NB4 (cell line): ENCODE measurements at places on chromosomes 5 and 9.
A peak's percentile ranks its signal among the peaks of the same experiment; 100 is the strongest.

GRCh38 chr5:134609232-134609851, 23.3 kb downstream of the SAR1B start:
- DNase-seq = no peak

- DNase-seq = peak; percentile 72
Measured at GRCh38 chr9:35736201-35736633, 3.8 kb downstream of the CREB3 start.

DNA sequence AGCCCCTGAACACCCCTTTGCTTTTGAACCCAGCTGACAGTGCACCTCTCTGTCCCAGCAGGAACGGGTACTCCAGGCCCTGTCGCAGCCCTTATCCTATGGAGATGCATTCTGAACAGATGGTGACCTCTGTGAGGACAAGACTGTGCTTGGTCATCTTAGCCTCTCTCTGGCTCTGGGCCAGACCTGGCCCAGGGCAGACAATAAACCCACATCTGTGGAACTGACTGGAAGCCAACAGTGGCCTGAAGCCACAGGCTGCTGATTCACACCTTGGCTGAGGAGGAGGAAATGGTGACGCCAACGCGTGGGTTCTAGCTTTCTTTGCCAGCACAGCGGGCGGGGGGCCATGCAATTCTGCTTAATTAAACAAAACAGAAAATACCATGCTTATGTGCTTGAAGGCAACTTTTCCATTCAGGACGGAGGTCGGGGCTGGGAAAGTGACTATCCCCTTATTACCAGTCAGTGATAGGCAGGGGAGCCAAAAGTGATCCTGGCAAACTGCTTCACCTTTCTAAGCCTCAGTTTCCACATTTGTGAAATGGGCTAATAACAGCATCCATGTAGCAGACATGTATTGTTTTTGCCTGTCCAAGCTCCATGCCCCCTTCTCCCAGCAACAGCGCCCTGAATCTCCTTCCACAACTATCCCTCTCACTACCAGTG, 10.8 kb downstream of the SH3PXD2B start:
- DNase-seq = peak; percentile 82

DNA sequence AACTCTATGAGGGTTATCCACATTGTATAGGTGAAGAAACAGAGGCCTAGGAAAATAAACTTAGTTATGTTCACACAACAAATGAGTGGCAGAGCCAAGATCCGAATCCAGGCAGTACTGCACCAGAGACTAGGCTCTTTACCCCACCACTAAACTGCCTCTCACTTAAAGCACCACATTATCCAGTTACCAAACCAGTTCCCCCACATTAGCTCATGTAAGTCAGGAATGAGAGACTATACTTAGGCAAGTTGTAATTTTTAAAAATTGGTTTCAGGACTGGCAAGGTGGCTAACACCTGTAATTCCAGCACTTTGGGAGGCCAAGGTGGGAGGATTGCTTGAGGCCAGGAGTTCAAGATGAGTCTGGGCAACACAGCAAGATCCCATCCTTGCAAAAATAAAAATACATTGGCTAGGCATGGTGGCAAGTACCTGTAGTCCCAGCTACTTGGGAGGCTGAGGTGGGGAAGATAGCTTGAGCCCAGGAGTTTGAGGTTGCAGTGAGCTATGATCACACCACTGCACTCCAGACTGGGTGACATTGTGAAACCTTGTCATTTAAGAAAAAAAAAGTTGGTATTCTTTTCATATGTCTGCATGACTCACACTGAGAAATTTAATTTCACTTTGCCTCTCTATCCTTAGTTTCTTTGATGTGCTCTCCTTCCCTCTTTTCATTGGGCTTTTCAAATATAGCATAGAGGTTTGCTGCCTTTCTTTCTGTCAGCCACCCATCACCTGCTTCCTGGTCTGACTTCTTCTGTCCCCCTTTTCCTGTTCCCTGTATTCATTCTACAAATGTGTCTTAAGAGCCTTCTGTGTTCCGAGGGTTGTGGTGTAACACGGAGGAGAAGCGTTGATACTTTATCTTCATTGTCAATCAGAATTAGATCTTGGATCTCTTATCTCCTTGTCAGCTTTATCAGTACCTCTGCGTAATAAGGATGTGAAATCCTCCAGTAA, 64.7 kb downstream of the ERMP1 start:
- DNase-seq = no peak

GRCh38 chr5:96569332-96569731, 92.8 kb upstream of the CAST start:
- DNase-seq = no peak

GRCh38 chr5:173909199-173909598, 21.1 kb downstream of the CPEB4 start:
- DNase-seq = no peak

DNA sequence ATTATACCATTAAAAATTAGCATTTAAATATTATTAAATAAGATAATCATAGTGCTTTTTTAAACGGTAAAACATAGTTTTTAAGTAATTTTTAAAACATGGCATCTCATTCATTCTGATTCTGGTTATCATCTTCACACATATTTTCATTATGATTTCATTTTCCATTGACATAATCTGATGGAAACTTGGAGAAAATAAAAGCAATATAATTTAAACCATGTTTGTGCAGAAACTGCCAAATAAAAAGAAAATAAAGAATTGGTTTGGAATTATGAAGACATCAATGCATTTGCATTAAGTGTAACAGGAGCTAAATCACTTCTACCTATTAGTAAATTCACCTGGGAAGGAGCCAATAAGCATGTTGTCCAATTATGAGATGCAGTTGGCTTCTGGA, 490.1 kb upstream of the CD180 start:
- no peak for DNase-seq

- DNase-seq = no peak
Measured at GRCh38 chr5:126228934-126229333, 194.3 kb upstream of the GRAMD2B start.

DNA sequence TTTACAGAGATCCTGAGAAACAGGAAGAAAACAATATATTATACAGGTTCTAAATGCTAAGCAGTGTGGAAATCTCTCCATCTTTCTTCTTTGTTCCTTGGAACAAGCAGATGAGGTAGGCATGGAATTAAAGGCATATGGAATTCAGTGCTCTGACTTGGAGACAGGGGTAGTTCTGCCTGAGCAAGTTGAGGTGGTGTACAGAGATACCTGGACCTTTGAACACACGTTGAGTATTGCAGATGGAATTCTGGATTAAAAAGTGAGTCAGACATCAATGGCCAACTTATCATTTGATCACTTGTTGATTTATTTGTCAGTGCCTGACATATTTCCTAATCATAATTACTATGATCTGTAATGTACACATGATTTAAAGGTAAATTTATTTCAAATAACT, 293.9 kb upstream of the IRX4 start:
- DNase-seq = no peak

DNA sequence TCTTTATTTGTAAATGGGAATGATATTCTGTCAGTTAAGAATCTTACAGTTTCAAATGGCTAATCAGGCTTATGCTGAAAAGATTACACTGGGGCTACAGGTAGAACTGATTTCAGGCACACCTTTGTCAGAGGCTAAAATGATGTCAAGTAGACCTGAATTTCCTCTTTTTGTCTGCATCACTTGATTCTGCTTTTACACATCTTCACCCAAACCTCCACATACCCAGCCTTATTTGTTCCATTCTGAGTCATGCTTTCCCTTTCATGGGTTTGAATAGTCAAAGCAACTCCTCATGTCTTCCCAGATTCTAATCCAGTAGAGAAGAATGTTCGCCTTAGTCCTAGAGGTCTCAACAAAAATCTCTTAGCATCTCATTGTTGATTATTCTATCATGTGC, 156.4 kb downstream of the CWC27 start:
- DNase-seq = no peak

DNA sequence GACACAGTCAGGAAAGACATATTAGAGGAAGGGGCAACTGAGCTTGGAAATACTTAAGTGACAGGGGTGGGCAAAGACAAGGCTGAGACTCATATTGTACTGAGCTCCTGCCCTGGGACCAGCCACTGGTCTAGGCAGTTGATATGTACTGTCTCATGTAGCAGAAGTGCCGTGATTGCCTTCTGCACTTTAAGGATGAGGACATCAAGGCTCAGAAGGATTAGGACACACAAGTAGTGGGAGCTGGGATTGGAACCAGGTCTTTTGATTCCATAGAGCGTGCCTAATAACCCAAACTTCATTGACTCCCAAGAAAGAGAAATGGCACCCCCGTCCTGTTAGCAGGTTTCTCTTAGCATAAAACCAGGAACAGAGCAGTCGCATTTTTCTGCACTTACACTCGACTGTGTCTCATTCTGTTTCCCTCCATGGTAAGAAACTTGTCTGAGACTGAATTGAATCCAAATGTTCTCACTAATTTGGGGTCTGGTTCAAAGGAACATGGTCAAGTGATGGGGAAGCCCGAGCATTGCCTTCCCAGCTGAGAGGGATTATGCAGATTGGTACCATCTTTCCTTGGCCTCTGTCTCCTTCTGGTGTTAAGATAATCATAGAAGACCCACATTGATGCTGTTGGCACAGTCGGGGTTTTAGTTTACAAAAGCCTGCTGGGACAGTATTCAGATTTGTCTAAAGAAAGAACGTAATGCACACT, 70.4 kb downstream of the ANGPTL2 start:
- no peak for DNase-seq
